T1000 (cell line): ENCODE measurements at places on chromosomes 3 and 15.

DNA sequence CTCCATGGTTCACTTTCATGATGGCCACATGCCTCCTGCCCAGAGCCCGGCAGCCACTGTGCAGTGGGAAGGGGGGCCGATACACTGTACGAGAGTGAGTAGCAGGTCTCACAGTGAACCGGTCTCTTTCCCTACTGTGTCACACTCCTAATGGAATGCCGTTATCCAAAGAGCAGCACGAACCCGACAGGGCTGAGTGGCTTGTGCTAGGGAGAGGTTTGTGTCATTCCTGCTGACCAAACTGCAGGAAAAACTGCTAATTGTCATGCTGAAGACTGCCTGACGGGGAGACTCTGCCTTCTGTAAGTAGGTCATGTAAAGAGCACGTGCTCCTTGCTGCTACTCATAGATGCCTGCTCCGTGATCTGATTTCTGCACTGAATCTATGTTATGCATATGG lies 105.1 kb downstream of the ARPP21 start:
- no peak for DNase-seq

DNA sequence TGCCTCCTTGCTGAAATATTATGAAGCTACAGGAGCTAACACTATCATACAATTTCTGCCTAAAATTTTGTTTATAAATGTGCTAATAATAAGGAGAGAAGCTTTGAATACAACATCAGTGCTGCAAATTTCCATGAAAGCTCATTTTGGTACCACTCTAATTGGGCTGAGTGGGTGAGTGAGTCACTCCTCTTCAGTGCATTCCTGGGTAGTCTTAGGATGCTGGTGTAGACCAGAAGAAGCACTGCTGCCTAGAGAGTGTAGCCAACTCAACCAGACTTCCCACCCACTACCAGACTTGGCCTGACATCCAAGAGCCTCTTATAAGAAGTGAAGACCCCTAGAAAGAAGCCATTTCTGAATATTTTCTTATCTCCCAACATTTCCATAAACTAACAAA lies 32.5 kb upstream of the CCDC54 start:
- DNase-seq = no peak

GRCh38 chr3:188578576-188579363 lies 424.8 kb downstream of the LPP start:
- no peak for DNase-seq

GRCh38 chr15:39898317-39898716 lies 21.7 kb downstream of the GPR176 start:
- DNase-seq = no peak

DNA sequence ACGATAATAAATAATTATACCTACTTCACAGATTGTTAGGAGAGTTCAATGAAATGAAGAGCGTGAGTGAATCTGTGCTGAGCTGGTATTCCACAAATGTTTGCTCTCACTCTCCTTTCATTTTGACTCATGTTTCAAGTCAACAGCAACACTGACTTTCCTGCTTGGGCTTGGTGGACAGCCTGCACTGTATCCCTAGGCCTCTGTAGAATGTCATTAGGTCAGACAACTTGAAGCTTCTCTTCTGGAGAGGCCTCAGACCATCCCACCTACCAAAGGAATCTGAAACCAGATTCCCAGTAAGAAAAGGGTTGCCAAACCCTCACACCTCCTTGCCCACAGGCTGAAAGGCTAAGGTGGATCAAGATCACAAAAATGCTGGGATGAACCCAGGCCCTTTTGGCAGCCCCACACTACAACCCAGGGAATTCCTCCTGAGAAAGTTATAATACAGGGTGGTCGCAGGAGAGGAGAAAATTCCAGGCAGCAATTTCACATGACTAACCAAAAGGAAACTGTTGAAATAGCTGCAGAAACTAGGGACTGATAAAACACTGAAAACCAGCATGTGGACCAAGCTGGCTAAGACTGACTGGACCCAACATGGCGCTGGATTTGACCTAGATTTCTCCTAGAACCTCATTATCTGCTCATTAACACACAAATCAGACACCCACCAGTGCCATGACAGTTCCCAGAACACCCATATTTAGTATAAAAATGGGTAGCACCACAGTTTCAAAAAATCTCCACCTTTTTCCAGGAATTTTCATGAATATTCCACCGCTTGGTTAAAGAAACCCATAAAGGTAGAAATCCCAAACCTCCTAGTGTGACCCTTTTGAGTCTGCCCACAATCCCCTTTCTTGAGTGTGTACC lies 57.0 kb upstream of the ZNF148 start:
- DNase-seq = no peak

DNA sequence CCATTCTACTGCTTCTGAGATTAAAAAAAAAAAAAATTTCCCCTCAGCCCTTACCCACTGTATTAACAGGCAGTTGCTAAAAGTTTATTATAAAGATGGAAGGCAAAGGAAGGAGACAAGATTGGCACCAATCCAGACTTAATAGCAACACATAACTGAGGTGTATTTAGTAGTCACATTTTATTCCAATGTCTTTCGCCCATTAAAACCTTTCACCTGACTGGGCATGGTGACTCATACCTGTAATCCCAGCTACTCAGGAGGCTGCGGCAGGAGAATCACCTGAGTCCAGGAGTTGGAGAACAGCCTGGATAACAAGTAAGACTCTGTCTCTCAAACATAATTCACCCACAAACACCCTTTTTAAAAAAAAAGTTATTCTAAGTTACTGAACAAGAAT lies 4.4 kb downstream of the ACAP2 start:
- no peak for DNase-seq

DNA sequence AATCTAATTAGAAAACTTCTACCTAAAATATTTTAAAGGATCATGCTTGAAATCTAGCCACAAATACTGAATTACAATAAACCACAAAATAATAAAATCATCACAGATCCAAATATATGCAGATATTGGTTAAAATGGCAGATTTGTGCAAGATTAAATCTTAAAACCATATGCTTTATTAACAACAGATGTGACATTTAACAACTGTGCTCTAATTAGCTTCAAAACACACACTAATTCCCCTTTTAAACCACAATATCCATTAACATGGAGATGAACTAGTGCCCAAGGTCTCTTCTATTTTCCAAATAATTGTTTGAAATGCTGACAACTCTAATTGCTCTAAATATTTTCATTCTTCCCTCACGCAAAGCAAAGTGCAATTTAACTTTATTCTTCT lies 1530.3 kb downstream of the SI start:
- no peak for DNase-seq

- no peak for DNase-seq
Observed at GRCh38 chr3:94305835-94306611, 243.2 kb downstream of the NSUN3 start.

GRCh38 chr15:78241017-78241416 lies 6.7 kb upstream of the ACSBG1 start:
- peak; percentile 49 for DNase-seq

DNA sequence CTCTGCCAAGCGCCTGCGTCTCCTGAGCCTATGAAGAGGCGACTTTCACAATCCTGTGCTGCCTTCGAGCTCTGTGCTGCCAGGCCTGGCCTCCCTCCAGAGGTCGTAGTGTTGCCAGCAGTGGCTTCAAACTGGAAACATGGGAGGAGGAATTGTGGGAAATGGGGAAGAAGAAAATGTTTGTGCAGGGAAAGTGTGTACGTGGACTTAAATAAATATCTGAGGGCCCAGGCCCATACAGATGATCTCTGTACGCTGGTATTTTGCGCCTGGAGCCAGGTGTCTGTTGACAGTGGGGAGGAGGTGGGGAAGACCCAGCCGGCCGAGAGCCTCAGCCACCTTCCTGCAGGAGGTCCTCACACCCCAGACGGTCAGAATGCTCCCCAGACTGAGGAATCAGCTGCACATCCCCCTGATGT lies 44.6 kb downstream of the ZBTB38 start:
- DNase-seq = no peak

DNA sequence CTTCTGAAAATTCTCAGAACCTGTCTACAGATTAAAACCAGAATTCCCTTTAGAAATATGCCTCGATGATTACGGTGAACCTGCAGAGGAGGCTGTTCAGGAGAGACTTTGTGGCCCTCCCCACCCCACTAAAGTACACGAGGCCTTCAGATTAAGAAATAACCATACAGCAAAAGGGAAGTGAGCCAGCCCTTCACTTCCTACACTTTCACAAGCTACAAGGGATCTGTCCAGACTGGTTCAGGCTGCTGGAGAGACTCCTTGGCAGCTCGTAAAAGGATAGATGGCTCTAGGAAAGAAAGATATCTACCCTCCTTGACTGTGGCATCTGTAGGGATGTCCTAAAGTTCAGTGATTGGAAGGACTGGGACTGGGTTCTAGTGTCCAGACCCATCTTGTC lies 102.6 kb downstream of the ALDH1A2 start:
- no peak for DNase-seq

DNA sequence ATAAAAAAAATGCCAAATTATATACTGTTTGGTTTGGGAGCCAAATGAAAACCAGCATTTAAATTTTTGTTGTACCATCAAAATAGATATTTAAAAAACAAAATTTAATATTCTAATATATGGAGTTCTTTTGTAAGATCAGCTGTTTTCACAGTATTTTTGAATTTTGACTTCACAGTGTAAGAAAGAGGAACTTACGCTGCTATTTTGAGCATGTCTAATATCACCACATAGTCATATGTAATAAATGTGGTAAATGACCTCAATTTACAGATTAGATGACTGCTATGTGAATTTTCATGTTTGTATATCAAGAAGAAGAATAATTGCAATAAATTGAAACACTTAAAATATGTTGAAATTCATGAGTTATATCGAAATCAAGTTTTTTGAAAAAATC lies 189.6 kb downstream of the ARRDC4 start:
- no peak for DNase-seq

- DNase-seq = no peak
Observed at GRCh38 chr3:132210476-132211346, 106.5 kb upstream of the ACP3 start.

DNA sequence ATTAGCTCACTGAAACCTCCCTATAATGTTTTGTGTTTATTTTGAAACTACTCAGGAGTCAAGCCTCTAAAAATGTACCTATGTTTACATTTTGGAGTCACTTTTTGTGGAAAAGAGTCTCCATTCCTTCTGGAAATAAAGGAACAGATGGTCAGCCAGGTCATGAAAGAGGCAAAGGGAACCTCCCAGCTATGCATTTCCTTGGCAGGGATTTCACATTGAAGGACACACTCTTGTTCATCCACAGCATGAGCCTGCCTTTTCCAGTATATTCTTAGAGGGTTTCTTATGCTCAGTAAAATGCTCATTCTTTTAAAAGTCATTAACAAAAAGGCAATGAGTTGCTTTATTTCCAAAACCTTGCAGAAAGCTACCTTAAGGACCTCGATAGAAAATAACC lies 20.8 kb downstream of the STAC start:
- no peak for DNase-seq

DNA sequence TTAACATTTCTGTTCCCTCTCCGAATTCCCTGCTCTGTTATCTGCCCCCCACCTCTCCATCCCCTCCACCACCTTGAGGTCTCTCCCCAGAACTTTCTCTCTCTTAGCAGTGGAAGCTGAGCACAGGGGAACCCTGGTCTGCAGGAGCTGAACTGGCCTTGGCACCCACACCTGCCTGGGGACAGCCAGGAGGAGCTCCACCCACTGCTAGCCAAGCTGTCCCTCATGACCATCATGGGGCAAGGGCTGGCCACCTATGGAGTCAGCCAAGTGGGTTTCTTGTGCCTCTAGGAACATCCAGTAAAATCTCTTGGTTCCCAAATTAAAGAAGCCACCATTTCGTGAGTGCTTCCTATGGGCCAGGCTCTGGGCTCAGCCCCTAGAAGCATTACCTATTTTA lies 276.4 kb upstream of the TLE3 start:
- no peak for DNase-seq

DNA sequence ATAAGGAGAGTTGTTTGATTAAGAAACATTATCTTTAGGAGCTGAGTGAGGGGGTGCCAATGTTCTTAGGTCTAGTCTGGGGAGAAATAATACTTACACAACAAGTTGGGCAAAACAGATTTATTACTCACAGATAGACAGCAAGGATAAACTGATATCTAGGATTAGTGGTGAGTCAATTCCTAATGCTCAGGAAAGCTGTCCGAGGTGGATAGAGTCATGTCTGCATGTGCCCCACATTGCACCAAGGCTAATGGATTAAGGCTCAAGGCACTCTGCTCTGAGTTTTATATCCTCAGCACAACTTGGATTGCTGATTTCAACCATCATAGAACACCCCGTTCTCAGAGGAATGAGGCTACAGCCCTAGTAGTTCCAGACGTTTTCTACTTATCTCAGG lies 1042.3 kb downstream of the OTOL1 start:
- no peak for DNase-seq

- DNase-seq = no peak
Observed at GRCh38 chr3:73513260-73513659, 111.5 kb downstream of the PDZRN3 start.

DNA sequence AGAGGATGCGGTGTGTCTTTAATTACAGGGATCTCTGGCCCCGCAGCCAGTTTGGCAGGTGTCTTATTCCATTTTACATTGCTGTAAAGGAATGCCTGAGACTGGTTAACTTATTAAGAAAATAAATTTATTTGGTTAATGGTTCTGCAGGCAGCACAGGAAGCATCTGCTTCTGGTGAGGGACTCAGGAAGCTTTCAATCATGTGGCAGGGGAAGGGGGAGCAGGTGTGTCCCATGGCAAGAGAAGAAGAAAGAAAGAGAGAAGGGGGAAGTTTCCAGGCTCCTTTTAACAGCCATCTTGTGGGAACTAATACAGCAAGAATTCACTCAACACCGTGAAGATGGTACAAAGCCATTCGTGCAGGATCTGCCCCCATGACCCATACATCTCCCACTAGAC lies 128.0 kb upstream of the CRBN start:
- DNase-seq = no peak

GRCh38 chr15:99511866-99512661 lies 53.7 kb upstream of the MEF2A start:
- no peak for DNase-seq

GRCh38 chr15:85706779-85707518 lies 87.8 kb downstream of the KLHL25 start:
- no peak for DNase-seq

- DNase-seq = no peak
Observed at GRCh38 chr3:110070161-110070916, 733.0 kb upstream of the DPPA4 start.

GRCh38 chr3:14391033-14391432 lies 11.4 kb upstream of the SLC6A6 start:
- DNase-seq = no peak

DNA sequence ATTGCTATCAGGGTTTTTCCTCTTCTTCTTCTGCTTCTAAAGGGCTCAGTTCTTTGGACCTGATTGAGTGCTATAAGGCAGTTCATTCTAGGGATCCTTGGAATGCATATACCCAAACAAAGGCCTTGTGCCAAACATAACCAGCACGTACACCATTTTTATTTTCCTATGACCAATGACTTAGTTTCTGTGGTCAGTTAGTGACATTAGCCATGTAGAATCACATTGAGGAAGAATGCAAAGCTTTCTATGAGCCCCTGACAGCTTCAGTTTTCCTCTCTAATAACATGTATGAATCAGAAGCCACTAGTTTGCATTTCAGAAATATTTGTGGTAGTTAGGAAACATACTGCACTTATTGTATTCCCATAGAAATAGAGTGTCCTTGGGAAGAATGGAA lies 240.0 kb downstream of the THRB start:
- peak; percentile 19 for DNase-seq

- no peak for DNase-seq
Observed at GRCh38 chr3:54642147-54642546, 285.7 kb downstream of the LRTM1 start.
